ENCODE measurements at places on chromosomes 1 and 21.

- DNase-seq = no peak
Measured at GRCh38 chr1:64179588-64179987, 23.8 kb upstream of the UBE2U start.

GRCh38 chr1:25103164-25103795, 129.0 kb downstream of the SYF2 start:
- DNase-seq = no peak

DNA sequence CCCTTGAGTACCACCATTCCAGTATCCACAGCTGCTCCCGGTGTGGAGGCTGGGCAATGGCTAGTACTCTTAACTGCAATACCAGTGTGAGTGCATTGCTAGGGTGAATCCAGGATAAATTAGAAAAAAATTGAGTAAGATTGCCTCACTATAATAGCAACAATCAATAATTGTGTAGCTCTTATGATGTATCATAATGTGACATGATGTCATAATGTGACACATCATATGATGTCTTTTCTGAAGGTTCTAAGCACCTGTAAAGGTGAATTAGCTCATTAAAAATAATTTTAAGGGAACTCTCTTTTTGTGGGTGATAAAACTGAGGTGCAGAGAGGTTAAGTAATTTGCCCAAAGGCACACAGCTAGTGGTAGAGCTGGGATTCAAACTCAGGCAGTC, 424.4 kb downstream of the HLX start:
- DNase-seq = no peak

GRCh38 chr1:229434005-229434640, at the start of gene ACTA1:
Gene ACTA1, minus strand, starts transcription at chr1:229434094. Its CDS starts 979 bp downstream, at chr1:229433115.
- DNase-seq = no peak

DNA sequence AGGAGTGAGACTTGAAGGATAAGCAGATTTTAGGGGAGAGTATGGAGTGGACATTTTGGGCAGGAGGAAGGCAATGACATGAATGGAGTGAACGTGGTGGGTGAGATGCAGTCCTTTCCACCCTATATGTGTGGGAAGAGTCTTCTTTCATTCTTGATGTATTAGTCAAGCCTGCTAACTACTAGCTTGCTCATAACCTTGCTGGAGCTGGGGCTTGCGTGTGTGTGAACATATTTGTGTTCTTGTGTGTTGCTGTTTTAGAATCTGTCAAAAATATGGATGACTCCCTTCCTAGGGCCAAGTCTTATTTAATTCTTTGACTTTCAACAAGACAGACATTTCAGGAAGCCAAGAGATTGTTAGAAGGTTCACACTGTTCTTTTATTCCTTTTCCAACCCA, 132.7 kb downstream of the UCK2 start:
- DNase-seq = peak; percentile 50

GRCh38 chr1:224703702-224704101, 87.6 kb downstream of the CNIH3 start:
- no peak for DNase-seq

GRCh38 chr1:64981601-64982533, 15.5 kb upstream of the JAK1 start:
- no peak for DNase-seq

DNA sequence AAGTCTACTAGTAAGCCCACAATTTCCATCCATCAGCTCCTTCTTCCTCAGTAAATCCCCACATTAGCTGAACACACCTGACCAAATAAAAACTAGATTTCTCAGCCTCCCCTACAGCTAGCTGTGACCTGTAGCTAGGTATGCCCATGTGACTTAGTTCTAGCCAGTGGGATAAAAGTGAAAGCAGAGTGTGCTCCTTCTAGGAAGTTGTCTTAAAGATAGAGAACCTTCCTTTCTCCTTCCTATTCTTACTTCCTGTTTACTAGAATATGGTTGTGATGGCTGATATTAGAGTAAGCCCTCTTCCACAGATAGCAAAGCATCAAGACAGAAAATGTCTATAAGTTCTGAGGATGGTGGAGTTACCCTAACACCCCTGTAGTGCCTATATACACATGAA, 67.0 kb downstream of the PIK3R3 start:
- DNase-seq = no peak

DNA sequence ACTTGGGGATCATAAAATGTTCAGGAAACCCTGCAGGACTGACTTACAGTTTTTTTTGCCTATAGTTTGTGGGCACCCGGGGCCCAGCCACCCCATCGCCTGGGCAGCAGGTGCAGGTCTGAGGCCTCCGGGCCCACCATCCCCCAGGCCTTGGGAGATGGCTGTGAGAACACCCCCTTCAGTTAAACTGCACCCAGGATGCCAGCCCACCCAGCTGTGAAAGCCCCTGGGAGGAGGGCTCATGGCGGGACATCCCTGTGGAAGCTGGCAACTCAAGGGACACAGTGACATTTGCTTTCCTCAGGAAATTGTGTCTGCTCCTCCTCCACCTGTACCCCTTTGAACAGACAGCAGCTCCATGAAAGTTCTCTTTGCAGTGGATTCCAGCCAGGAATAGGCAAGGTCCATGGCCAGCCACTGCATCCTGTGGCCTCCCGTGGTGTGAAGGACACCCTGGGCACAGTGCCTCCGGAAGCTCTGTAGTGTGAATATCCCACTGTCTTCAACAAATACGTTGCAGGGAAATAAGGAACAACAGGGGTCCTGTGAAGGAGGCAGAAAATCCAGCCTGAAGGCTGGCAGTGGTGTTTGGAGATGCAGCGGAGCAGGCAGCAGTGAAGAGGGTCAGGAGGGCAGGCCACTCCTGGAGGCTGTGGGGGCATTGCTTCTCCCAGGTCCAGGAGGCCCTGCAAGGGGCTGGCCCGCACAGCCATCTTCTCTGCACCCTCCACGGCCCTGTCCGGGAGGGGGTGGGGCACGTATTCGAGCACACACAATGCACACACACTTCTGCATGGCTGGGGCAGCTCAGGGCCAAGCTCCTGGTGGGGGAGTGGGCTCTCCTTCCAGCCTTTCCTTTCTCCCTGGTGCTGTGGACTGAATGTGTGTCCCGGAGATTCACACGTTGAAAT, 2.1 kb upstream of the OBSCN start:
- DNase-seq = no peak

DNA sequence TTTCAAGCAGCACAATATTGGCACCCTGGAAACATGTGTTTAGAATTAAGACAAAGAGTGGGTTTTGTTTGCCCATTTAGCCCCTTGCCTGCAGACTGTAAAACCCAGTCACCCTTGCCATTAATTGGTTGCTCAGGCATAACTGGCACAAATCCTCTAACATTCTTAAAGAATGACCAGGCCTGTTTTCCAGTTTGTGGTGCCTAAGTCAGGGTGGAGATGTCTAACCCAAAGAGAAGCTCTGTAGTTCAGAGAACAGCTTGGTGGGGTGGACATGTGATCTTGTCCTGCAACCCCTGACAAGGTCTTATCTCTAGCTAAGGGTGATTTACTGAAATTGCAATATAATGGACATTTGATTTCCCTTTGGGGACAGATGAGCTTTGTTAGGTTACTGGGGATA, 8.8 kb upstream of the ANGPTL7 start:
- DNase-seq = peak; percentile 53

DNA sequence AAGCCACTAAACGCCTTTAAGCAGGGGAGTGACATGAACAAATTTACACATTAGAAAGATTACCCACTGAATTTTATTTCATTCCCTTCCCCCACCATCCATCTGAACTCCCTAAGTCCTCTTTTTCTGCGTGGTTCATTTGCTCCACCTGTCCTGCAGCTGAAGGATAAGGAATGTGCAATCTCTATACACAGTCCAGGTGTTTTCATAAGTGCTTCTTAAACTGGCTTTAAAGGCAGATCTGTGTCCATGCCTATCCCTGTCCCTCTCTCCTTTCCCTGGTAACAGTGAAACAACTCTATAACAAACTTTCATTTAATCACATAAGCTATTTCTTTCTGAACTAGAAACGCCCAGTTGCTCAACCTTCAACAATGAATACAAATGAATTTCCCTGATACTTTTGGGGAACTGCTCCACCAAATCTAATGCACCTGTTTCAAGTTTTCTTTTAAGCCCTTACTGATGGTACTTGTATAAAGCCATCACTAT, 8.4 kb downstream of the GSTM3 start:
- DNase-seq = no peak

- DNase-seq = no peak
Measured at GRCh38 chr1:230067419-230067870, 407 bp downstream of the GALNT2 start.

DNA sequence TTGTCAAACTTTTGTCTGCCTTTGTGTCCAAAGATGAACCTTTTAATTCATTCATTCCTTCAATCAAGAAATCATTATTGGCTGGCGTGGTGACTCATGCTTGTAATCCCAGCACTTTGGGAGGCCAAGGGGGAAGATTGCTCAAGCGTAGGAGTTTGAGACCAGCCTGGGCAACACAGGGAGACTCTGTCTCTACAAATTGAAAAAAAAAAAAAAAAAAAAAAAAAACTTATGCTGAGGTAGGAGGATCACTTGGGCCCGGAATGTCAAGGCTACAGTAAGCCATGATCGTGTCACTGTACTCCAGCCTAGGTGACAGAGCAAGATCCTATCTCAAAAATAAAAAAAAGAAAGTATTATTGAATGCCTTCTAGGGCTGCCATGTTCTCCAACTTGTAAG, 51.3 kb upstream of the CXADR start:
- DNase-seq = peak; percentile 33

DNA sequence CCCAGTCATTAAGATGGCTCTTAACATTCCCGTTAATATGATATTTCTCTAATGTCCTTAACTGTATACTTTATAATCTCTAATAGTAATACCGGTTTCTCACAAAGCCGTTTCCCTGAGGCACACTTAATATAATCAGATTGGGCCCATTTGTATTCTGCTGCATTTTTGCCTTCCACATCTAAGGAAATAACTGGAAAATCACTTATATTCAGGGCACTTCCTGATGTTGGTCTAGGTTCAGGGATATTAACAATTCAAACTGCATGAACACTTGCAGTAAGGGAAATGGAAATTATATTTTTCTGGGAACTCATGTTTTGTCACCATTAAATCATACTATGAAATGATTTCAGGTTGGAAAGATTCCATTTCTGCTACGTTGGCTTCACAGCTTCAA, 119.8 kb downstream of the TPR start:
- no peak for DNase-seq

DNA sequence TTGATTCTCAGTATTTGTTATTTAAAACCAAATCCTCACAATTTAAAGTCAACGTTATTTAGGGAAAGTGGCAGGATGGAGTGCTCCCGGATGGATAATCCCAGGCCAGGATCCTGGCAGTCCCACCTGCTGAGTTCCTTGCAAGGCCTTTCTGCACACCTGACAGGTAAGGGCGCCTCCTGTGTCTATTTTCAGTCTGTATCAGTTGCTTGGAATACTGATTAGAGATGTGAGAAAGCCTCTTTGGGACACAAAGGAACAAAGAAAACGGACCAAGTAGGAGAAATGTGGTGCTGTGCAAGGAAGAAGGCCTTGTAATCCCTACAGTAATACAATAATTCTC, 12.2 kb downstream of the STYXL2 start:
- DNase-seq = no peak

GRCh38 chr1:34460193-34460592, 283.5 kb downstream of the C1orf94 start:
- DNase-seq = no peak

DNA sequence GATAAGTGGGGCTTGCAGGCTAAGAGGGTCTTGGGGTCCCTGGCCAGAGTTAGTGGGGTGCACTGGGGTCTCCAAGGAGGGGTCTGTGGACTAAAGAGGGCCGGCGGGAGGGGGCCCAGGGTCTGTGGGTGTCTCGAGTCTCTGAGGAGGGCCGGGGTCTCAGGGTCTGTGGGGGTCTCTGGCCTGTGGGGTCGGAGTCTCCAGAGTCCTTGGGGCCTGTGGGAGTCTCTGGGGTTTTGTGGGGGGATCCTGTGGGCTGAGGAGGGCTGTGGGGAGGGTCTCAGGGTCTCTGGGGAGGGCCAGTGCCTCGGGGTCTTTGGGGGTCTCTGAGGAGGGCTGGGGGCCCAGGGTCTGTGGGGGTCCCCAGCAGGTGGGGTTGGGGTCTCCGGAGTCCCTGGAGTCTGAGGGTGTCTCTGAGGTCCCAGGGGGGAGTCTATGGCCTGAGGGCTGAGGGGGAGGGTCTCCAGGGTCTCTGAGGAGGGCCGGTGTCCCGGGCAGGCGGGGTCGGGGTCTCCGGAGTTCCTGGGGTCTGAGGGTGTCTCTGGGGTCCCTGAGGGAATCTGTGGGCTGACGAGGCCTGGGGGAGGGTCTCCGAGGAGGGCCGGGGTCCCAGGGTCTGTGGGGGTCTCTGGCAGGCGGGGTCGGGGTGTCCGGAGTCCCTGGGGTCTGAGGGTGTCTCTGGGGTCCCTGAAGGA, 628 bp upstream of the PLEKHM2 start:
- no peak for DNase-seq

DNA sequence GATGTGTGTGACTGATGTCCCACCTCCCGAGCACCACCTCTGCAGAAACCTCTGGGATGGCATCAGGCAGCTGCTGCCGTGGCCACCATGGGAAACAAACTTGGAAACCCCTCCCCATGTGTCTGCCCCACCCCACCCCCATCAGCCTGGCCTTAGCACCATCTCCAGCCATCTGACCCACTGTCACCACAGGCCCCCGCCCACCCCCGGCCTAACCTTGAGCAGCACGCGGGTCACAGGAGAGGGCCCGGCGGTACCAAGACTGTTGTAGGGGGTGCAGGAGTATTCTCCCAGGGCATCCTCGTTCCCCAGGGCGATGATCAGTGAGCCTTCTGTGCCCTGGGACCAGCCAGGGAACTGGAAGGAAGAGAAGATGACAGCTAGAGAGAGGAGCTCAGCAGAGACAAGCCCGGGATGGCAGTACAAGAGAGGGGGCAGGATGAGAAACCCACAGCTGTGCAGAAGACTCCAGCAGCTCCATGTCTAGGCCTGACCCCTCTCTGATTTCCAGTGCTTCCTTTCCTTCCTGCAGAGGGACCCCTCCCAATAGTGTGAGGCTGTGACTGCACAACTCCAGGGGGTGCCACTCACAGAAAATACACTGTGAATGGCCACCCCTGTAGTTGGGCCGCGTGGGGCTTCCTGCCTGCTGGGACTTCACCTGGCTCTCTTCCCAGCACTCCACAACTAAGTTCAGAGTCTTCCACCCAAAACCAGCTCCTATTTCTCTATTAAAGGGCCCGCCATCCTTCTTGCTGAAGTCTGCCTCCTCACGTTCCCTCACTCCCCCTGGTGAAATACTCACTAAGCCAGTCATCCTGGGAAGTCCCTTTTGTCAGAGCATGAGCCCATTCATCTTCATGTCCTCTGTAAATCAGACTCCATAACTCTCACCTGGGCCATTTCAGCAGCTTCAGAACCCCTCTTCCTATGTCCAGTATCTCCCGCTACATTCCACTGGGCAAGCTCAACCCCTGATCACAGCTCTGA, 7.3 kb upstream of the TAGLN2 start:
- no peak for DNase-seq

- no peak for DNase-seq
Measured at GRCh38 chr1:65572701-65573421, 152.4 kb downstream of the LEPR start.

DNA sequence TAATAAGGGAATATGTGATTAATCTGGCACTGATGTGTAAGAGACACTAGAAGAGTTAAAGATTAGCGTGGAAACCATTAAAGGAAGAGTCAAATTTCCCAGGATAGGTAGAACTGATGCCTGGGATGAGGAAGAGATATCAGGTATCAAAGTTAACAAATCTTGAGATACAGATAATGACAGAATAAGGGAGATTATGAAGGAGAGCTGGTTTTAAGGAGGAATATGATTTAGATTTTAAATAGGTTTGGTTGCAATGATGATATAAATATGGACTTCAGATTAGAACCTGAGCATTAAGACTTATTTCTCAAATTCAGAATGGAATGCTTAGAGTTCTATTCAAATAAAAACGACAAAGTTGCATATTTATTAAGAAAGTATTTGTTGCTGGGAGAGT, 26.2 kb downstream of the MAGI3 start:
- DNase-seq = no peak

GRCh38 chr1:209672705-209673630, 2.2 kb upstream of the G0S2 start:
- DNase-seq = no peak

Measured in fibroblast of skin of abdomen (primary cell).